ENCODE measurements at places on chromosomes 3 and 15.

GRCh38 chr3:107822308-107822707 is 268.5 kb downstream of the CD47 start:
- DNase-seq: no peak

GRCh38 chr3:182726258-182727142 is 66.8 kb upstream of the ATP11B start:
- DNase-seq: no peak

DNA sequence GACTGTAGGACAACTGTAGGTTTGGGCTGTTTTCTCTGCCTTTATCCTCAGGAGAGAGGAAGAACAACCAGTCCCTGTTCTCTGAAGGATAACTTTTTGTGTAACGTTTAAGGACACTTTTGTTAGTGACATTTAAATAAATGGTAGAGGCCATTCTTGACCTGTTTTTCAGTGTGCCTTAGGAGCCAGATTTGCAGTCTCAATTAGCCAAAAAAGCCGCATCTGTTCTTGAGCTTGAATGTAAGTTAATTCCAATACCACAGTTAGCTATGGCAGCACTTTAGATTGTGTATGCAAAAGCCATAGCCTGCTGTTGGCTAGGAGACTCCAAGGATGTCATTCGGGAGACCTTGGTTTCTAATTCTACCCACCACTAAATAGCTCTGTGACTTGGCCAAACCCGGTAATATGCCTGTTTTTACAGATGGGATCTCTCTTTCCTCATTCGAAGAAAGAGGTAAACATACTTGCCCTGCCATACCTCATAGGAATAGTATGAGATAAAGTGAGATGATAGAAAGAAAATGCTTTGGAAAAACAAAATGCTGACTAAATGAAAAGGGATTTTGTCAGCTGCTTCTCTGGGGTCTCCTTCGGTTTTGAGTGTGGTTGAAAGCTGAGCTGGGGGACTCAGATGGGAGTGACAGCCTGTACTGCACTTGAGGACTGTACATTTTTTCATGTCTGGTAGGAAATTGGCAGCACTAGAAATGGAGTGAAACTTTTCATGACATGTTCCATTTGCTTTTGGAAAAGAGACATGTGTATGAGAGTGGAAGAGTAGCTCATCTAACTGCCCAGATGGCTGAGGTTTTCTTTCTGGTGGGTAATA is 57.3 kb upstream of the ROPN1 start:
- no peak for DNase-seq

DNA sequence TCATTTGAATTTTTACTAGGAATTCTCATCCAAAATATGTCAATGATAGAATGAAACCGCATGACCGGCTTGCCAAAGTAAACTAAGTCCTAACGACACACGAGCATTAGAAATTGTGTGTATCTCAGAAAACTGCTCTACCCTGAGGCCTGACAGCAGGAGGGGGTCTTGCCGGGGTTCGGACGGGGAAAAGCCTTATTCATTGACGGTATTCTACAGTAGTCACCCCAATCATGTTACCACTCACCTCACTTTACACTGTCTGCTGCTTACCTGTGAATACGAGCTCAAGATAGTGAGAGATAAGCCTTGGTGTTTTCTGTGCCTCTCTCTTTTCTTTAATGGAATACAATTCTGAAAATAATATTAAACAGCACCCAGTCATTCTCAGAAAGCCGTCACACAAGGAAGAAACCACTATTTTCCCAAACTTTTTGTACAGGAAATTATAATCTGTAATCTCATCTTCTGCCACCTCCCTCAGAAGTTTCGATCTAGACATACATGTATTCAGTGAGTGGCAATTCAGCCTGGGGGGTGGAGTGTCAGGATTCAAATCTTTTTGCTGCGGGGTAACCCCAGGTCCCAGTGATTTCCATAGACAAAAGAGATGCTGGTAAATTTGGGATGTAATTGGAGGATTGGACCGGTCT is 492 bp upstream of the FAM43A start:
- no peak for DNase-seq

DNA sequence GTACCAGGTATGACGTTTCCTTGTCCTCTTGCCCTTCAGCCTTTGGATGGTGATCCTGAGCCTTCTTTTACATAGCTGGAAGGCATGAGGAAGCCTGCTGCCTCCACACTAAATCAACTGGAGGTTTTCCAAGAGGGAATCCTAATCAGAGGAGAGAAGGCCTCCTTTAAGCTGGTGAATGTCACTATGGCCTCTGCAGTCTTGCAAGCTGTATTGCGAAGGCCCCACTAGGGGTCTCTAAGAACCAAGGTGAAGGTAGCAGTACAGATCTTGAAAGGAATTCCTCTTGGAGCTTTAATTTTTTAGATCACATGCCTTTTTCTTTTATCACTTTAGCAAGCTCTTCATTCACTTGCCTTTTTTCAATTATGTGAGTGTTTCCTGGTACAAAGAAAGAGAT is 119.2 kb downstream of the GHSR start:
- DNase-seq: no peak

DNA sequence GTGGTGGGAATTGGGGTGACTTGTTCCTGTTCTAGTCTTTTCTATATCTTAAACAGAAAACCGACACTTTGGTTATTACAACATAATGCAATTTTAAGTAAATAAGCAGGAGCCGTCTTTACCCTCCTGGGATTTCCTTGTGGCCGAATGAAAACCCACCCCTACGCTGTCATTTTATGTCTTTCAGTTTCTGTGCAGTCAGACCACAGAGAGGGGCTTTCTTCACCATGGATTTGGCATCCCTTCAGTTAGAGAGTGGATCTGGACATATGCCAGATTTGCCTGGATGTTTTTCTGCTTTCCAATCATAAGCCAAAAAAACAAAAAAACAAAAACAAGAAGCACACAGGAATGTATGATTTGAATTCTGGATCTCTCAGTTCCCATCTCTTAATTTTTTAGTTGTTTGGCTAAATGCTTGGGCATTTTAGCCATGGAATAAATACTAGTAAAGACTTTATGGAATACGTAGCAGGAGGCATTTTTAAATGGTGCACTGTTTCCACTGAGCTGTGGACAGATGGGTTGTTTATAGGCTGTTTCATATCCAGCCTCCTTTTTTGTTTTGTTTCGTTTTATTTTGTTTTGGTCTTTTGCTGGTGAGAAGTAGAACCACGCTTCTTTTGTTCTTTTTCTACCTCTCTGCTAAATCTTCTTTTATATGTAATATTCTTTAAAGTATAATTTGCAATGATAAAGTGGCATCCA is 272.9 kb downstream of the FEZF2 start:
- DNase-seq: no peak

DNA sequence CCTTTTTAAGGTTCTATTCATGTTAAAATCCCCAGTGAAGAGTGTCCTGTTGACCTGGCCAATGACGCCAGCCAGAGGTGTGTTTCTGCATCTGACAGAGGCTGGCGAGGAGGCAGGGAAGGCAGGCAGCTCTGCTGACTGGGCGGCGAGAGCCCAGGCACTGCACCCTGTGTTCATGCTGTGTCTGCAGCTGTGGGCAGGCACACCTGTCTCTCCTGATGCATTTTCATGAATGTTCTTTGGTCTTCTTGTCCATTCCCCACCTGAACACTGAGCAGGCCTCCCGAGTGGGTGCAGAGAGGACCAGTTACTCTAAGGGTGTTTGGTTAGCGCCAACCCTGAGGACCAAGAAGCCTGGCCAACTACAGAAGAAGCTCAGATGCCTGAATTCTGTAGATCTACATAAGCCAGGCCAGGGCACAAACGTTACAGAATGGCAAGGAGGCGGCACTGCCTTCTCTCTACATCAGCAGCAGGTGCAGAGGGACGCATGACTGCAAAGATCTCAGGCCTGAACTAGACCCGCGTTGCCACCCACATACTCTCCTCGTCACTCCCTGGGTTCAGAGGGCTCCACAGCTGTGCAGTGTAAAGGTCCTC is 233.7 kb downstream of the OCA2 start:
- DNase-seq: no peak

GRCh38 chr15:85762756-85763127 is 32.0 kb downstream of the KLHL25 start:
- no peak for DNase-seq

GRCh38 chr15:94840794-94841783 is 609.7 kb downstream of the MCTP2 start:
- no peak for DNase-seq

DNA sequence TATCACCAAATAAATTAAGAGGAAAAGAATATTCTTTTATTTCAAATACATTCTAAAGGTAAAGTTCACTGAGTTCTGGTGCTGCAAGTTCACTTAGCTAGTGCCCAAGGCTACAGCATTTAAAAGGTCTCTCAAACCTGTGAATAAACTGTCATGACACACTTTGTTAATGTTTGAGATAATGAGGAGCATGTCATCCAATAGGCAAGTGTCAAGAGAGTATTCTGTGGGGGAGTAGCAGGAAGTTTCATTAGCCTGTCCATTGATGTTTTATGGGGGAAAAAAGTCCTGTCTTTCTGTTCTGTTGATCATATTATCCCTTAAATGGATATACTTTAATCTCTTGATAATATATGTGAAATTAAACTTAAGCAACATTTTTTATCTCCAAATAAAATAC is 4.0 kb downstream of the SPESP1 start:
- no peak for DNase-seq

DNA sequence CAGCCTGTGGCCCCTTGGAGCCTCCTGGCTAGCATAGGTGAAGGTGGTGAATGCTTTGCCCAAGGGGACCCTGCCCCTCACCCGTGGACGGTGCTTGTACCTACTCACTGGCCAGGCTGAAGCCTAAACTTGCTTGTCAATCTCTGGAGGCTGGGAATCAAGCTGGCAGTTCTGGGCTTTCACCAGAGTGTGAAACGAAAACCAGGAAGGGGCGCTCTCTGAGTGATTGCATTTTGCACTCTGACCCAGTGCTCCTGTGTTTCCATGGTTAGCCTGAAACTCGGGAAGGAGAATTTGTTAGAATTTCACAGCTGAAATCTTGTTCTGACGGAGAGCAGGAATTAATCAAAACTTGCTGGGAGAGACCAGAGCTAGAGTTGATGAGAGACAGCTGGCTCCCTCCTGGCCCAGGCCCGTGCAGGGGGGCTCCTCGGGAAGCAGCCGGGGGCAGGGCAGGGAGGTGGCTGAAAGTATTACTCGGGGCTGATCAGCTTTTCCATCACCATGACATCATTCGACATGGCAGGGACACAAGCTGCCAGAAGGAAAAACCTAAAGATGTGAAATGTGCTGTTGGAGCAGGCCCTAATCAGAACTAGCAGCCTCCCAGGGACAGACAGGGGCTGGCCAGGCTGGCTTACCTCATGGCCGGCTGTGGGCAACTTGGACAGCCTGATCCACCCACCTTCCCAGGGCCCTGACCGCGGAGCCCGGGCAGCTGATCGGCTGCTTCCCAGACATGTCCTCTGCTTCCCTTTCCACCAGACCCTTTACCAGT is 323.6 kb upstream of the CTDSPL start:
- DNase-seq: peak; percentile 83

All from left forelimb (tissue), 1 donor.